Metanephros (tissue), 2 donors: ENCODE measurements at places on chromosomes 1 and 21. TPM values are rescaled to one million over a fixed set of nuclear protein-coding genes. Genes with fewer than 3 reads are reported as not detected.

Gene FTCD
- total RNA-seq, result 23.6 TPM

Gene BMP8B
- total RNA-seq, result 2.0 TPM

Gene FBXO28
- total RNA-seq, result 42.7 TPM

Gene FAM151A
- total RNA-seq, result 9.3 TPM

Gene FCGR3A
- total RNA-seq, result 10.7 TPM

Gene TNFRSF25
- total RNA-seq, result 19.4 TPM

Gene LBR
- total RNA-seq, result 95.9 TPM

Gene CA14
- 2.3 TPM for total RNA-seq

Gene ATP1A4
- 0.76 TPM for total RNA-seq

Gene KCNE2
- total RNA-seq, result not detected

Gene ANGPTL3
- 1.2 TPM for total RNA-seq

Gene TARS2
- total RNA-seq, result 25.6 TPM

Gene ARHGAP29
- total RNA-seq, result 83.4 TPM
